ENCODE measurements at places on chromosomes 2 and 18.

DNA sequence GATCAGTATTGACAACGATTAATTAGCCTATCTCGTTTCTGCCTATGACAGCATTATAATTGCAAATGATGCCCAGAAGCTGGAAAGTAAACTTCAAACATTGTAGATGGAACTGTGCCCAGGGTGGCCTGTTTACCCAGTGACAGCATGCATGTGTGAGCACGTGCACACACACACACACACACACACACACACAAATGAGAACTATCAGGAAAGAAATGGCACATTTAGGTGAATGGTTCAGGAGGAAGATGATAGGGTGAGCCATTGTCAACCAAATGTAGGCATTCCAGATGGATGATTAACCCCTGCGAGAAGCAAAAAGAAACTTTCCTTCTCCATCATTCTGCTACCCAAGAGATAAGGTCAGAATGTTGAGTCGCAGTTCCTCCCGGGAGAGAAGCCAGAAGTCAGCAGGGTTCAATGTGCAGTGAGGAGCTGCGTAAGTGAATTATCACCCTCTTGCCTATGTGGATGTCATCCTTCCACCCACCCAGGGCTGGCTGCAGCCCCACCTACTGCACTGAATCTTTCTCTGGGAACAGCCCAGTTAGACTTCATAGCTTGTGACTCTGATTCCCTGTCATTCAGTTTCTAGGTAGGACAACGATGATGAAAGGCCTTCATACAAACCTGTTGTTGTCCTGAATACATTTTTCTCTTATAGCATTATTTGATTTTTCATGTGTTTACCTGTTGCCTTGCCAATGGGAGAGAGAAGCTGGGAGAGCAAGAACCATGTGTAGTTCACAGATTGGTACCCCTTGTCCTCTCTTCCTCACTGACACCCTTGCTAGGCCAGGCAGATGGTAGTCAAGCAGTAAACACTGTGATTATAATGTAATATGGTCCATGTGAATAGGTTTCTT is 3.5 kb upstream of the APOB start:
- peak; percentile 6 for DNase-seq

DNA sequence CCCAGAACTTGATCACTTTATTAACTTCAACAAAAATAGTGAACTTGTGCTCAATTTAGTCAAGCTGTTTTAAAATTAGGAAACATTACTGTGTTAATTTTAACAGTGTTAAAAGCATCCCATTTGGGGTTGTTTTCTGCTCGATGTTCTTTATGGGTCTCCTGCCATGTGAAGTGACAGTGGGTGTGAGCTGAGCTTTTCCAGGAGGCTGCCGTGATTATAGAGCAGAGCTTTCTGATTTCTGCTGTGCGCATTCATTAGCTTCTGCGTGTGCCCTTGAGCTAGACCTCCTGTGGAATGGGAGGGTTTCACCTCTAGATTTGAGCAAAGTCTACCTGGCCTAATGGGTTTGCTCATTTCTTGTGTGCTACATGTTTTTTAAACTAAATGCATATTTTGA is 121.5 kb downstream of the WDSUB1 start:
- no peak for DNase-seq

DNA sequence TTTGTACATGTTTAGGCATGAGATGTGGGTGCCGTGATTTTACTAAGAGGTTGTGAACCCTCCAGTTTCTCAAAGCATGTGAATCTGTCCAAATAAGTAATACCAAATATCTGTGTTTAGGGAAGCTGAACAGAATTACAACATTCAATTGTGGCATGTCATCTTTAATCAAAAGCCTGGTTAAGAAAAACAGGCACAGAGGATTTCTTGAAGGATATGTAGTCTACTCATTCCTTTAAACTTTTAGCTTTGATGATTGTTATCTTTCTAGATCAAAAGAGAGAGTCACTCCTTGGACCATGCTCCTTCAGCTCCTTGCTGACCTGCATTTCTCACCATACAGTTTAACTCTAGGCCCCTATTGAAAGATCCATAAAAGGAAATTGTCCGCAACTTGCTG is 296.8 kb downstream of the STK39 start:
- no peak for DNase-seq

DNA sequence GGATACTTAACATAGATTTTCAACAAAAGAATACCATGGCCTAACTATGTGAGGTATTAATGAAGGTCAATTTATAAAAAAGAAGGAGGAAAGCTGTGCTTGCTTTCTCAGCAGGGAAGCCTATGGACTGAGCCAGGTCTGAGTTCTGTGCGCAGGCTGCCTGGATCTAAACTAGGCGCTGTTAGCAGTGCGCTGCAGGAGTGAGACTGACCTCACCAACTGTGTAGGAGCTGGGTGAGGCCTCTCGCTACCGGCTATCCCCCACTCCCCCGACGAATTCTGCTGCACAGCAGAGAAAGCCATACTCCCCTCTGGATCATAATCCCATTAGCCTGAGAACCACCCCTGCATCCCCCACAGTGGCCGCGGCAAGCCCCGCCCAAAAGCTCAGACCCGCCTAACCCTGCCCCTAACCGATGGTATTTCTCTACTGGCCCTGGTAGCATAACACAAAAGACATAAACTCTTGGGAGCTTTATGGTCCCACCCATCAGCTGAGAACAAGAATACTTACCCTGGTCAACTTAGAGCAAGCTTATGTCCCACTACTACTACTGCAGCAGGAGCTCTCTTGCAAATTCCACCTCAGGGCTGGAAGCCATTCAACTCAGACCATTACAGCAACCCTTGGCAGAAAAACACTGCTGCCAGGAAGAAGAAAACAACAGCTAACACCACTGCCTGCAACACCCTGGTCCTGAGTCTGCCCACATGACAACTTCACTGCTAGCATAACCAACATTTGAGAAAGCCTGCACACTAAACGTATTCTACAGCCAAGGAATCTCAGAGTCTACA is 28.0 kb downstream of the SULT1C2 start:
- DNase-seq = no peak

GRCh38 chr2:23042216-23042906 is 342.6 kb upstream of the KLHL29 start:
- DNase-seq = no peak

GRCh38 chr2:233929352-233930022 is 12.3 kb downstream of the TRPM8 start:
- DNase-seq = peak; percentile 53

- no peak for DNase-seq
These were observed 220.2 kb downstream of the ALPK2 start for GRCh38 chr18:58408665-58409064.

DNA sequence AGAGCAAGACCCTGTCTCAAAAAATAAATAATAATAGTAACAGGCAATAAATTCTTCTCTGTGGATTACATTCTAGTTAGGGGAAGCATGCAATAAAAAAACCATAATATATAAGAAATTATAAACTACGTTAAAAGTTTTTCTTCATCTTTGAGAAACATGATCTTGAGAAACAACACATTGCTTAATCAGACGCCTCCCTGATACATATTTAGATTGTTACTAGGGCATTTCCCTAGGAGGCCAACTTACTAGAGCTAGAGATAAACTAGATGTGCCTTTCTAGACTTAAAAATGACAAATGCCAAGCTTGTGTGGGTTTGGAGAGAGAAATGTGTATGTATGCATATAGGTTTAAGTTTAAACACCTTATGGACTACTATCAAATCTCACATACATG is 76.3 kb upstream of the GALNT5 start:
- no peak for DNase-seq

GRCh38 chr2:19708776-19709175 is 193.0 kb downstream of the TTC32 start:
- DNase-seq = no peak

DNA sequence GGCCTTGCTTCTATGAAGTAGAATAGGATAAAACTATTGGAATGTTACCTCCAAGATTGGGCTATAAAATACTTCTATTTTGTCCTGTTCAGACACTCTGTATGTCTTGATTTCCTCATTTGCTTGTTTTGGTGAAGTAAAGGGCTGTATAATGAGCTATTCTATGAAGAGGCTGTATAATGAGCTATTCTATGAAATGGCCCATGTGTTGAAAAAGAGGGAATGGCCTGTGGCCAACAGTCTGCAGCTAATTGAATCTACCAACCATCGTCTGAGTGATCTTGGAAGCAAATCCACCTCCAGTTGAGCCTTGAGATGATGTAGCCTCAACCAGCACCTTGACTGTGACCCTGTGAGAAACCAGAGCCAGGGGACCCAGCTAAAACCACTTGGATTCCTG is 3.8 kb upstream of the SGPP2 start:
- no peak for DNase-seq

DNA sequence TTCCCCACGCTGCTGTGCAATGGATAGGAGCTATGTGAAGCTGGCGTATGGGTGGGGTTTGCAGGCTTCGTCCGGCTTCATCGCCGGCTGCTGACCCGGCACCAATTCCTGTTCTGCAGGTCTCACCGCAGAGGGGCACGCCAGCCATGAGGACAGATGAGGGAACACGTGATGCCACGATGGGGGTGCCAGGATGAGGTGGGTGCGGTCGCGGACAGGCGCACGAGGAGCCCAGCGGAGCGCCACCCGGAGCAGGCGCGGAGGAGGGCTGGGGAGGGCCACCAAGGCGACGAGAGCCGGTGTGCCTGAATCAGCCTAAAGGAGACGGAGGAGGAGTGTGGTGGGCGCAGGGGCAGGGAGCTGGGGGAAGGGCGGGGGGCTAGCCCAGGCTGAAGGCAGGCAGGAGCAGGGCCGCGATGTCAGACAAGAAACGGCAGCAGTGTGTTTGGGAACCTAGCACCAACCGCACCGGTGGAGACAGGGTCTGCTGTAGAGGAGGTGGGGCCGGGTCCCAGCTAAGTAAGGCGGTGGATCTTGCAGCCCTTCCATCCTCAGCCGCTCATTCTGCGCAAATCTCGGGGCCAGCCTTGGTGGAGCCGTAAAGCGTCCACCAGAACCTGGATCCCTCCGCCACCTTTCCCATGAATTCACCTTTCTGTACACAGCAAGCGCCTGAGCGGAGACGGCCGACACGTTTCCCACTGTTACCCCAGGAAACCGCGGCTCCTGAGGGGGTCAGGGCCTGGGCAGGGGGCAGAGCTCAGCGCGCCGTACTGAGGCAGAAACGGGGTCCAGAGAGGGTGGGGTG is 17.0 kb upstream of the CD8A start:
- DNase-seq = peak; percentile 68

DNA sequence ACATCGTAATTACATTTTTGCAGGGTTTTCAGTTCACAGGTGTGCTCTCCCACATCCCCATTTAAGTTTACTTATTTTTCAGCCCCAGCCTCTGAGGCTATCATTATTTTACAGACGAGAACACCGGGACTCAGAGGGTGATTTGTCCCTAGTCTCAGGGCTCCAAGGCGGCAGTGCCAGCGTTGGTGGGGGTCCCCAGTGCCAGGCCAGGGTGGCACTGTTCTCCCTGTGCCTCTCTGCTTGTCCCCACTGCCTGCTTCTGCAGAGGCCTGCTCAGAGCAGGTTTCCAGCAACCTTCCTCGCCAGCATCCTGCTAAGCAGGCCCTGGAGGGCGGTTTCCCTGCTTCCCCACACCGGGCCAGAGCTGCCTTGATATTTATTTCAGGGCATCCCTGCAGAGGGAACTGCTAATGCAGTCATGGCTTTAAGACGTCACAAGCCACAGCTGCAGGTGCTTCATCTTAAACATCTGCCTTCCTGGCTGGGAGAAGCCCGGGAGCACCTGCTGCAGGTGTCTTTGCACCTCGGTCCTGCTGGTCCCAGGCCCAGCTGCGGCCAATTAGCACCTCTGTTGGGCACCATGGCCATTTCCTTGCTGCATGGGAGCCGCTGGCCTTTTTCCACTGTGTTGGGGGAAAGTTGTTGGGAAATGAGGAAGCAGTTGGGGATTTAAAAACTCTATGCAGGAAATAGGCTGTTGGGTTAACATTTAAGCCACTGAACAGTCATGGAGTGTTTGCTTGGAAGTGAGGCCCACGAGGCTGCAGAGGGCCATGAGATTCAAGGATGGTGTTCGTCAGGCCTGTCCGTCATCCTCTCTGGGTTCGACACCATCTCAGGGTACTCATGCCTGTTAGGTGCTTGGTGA is 22.8 kb downstream of the HPCAL1 start:
- DNase-seq = peak; percentile 80

DNA sequence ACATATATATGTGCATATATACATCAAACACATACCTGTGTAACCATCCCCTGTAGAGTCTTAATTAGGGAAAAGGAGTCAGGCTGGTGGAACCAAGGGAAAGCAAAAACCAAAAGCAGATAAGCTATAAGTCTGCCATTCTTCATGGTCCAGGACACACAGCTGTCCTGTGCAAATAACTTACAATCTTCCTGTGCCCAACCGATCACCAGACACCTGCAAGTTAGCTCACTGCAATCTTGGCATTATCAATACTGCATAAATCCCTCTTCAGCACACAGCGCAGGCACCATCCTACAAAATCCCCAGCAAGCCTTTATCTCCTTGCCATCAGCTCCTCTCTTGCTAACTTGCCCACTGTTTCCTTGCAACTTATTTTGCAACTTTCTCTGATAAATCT is 60.8 kb upstream of the DYNAP start:
- DNase-seq = no peak

GRCh38 chr2:12795851-12796250 is 79.1 kb downstream of the TRIB2 start:
- DNase-seq = no peak

DNA sequence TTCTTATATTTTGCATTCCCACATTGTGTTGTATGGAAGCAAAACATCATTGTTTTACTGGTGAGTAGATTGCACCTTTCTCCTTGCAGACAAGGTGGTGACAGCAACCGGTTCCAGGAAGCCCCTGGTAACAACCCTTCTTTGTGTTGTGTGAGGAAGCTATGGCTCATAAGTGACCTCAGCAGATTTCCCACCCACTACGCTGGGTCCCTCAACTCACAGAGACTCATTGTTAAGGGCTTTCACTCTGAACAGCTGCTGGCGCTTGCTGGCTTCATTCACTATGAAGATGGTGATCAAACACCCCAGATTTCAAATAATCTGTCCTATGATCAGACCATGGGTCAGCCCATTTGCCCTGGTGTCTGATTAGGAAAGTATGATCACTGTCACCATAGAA is 53.4 kb downstream of the WIPF1 start:
- no peak for DNase-seq

GRCh38 chr2:128314348-128315121 is 4.1 kb downstream of the HS6ST1 start:
- DNase-seq = no peak

DNA sequence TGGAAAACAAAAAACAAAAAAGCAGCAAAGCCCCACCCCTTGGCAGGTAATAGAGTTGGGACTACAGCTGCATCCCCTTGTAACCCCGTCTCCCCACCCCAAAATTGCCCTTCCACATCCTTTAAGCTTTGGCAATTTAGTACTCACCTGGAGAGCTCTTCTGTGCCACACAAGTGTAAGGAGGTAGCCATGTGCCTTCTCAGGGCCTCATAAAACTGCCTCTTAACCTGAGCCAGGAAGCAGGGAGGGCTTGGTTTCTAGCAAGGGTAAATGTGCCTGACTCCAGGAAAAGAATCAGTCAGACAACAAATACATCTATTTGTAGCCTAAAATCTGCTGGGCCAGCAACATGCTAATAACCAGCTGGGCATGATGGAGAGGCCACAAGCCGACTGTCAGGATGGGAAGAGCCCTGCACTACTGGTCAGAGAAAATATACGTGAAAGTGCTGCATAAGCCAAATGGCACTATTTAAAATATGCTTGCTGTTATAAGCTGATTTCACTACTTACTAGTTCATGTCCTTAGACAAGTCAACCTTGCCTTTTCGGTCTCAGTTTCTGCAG is 46.3 kb downstream of the NOP58 start:
- DNase-seq = no peak
